Activated T-helper 1 cell treated with anti-CD3 and anti-CD28 coated beads, Interleukin-2, amount 50 U/mL, for 16 hours (primary cell): ENCODE measurements at places on chromosomes 1 and 21.

DNA sequence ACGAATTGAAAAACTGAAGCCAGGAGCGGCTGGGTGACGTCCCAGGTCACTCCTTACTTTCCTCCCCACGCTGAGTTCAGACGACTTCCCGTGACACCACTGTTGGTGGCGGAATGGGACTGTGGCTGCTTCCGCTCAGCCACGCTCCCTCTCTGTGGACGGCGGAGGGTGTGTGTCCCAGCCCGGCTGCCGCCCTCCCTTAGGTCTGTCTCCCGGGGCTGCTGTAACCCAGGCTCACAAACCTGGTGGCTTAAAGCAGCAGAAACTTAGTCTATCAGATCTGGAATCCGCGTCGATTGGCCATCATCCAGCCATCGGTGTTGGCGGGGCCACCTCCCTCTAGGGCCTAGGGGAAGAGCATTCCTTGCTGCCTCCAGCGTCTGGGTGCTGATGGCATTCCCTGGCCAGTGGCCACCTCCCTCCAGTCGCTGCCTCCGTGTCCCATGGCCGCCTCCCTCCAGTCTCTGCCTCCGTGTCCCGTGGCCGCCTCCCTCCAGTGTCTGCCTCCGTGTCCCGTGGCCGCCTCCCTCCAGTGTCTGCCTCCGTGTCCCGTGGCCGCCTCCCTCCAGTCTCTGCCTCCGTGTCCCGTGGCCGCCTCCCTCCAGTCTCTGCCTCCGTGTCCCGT is 17.5 kb downstream of the TRPM2 start:
- no peak for DNase-seq

- DNase-seq, result no peak
Measured at GRCh38 chr1:213070406-213070805, 19.4 kb downstream of the RPS6KC1 start.

GRCh38 chr1:205301205-205301821 is 20.2 kb downstream of the NUAK2 start:
- no peak for DNase-seq

GRCh38 chr1:119008483-119009311 is 20.6 kb upstream of the TBX15 start:
- no peak for DNase-seq

GRCh38 chr1:182080040-182080439 is 18.5 kb upstream of the ZNF648 start:
- DNase-seq, result no peak

DNA sequence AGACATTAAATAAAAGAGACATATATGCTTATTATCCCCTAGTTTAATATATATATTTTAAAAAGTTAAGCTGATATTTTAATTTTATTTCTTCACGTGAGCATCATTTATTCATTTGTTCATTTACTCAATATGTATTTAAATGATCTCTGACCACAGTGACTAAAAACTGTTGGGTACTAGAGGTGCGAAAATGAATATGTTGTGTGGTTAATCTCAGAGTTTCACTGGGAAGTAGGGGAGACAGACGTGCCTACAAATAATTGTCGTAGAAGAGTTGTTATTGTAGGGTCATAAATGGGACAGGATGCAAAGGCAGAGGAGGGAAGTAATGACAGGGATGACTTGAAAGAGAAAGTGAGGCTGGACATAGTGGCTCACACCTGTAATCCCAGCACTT is 213.0 kb upstream of the CACYBP start:
- DNase-seq, result no peak

DNA sequence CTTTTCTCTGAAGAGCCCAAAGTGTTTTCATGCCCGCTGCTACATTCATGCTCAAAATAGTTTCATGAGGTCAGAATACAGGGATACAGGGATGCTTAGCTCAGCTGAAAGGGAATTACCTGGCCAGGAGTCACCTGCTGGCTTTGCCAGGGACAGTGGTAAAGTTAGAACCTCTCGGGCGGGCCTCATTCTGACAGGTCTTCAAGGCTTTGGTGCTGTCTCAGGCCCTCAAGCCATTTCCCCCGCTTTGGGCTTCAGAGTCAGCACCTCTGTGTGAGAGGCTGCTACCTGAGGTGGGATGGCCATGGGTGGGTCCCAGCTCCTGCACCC is 5.5 kb downstream of the RASSF5 start:
- DNase-seq, result no peak

GRCh38 chr1:47471163-47471562 is 33.3 kb downstream of the FOXD2 start:
- DNase-seq, result no peak

GRCh38 chr1:31153423-31153822 is 86.3 kb downstream of the NKAIN1 start:
- no peak for DNase-seq

DNA sequence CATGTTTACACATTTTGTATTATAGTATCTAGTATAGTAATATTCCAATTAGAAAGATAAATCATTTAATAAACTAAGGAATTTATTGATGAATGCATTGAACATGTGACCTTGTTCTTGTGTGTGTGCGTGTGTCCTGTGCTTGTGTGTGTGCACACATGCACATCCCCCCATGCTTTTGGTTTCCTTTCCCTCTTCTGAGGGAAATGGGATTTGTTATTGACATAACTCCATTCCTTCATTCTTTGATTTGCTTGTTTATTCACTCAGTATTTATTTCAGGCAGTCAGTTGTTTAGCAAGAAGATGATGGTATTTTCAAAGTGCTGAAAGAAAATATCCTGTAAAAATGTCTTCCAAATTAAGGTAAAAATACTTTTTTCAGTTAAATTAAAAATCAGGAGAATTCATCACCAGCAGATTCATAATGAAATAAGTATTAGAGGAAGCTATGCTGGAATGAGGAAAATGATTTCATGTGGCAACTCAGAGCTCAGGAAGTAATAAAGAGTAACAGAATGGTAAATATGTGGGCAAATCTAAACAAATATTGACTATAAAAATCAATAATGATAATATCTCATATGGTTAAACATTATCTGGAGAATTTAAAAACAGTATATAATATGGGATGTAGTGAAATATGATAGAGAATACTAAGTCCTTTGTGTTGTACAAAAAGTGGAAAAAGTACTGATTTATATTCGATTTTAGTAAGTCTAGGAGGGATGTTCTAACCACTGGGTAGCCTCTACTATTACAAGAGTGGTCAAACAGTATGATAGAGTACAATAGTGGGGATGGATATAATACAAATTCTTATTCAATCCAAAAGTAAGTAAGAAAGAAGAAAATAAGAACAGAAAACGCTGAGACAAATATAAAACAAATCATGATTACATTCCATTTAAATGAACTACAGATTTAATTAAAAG is 35.2 kb upstream of the SIPA1L2 start:
- DNase-seq, result no peak
